G401 (cell line): ENCODE measurements at places on chromosomes 5 and 9. TPM values are rescaled to one million over a fixed set of nuclear protein-coding genes. Genes with fewer than 3 reads are reported as not detected.
A peak's percentile ranks its signal among the peaks of the same experiment; 100 is the strongest.

DNA sequence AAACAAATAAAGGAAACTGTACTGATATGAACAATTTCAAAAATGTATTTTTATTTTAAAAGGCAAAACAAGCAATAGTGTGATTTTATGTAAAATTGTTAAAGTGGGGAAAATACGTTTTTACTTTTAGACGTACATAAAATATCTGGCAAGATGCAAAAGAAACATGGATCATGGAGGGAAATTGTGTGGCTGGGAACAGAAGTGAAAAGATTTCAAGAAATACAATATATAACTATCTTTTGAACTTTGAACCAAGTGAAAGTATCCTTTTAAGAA lies 1.5 kb upstream of the ZNF367 start:
- no peak for DNase-seq

DNA sequence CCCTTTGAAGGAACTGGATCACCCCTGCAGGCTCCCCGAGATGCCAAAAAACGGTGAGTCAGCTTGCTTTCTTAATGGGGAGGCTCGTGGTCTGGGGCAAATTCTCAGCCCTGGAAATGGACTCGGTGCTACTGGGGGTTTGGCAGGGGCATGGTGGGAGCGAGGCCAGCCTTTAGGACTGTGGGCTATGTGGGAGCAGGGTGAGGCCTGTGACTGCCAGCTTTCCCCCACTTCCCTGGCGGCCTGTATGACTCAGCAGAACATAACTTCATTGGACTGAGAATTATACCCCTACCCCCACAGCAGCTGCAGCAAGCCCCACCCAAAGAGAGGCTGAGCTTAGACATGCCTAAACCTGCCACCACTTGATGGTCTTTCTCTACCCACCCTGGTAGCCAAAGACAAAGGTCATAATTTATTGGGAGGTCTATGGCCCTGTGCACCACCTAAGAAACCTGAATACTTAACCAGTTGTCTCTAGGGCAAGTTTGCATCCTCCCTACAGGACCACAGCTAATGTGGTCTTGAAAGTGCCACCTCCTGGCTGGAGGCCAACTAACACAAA lies 325.3 kb downstream of the TLE1 start:
- DNase-seq: no peak

DNA sequence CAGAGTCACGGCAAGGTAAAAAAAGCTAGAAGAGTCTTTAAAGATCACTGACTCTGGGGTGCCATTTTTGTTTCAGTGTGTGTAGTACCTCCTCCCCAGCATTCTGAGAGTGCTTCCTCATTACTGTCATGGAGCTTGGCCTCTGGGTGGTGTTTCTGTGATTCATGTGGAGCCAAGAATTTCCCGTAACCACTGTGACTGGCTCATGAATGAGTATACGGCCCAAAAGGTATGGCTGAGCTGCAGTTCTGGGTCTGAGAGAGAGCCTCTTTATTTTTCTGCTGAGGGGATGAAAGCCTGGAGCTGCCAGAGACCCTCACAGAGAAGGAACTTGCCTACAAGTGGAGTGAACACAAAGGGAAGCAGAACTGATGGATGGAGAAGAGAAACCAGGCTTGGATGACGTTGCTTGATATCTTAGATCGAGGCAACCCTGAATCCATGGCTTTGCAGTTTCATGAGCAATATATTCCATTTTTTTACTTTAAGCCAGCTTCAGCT lies 85.6 kb downstream of the PTTG1 start:
- no peak for DNase-seq

DNA sequence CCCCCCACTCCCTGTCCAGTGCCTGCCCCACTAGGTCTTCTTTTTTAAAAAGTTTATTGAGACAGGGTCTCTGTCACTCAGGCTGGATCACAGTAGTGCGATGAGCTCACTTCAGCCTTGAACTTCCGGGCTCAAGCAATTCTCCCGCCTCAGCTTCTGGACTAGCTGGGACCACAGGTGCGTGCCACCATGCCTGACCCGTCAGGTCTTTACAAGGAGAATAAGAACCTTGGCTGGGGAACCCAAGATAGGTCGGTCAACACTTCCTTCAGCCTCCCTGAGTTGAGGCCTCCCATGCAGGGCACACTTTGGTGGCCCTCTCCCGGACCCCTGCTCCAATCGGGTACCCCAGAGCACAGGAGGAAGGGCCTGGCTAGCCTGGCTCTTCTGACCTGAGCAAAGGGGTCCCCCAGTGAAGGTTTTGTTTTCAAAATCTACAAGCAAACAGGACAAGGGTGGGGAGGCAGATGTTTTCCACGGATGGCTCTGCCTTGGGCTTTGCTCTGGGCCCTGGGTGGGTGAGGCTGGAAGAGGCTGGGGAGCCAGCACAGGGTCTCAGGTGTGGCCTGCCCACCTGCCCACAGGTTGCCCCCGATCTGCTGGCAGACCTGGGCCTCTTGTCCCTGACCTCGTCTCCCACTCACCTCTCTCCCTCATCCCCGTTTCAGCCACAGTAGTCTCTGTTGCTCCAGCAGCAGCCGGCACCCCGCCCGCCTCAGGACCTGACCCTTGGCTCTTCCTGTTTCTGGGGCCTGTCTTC lies 108.7 kb upstream of the PHYKPL start:
- no peak for DNase-seq

- peak; percentile 45 for DNase-seq
These were observed 4.1 kb downstream of the RPL7A start for GRCh38 chr9:133351908-133352634.

- peak; percentile 87 for DNase-seq
These were observed 2.0 kb downstream of the CD74 start for GRCh38 chr5:150410524-150411244.

DNA sequence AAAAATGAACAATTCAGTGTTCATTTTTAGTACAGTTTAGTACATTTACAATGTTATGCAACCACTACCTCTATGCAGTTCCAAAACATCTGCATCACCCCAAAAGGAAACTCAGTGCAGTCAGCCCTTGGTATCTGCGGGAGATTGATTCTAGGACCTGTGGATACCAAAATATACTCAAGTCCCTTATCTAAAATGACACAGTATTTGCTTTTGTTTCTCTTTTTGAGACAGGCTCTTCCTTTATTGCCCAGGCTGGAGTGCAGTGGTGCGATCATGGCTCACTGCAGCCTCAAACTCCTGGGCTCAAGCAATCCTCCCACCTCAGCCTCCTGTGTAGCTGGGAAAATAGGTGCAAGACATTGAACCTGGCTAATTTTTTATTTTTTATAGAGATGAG lies 114.0 kb downstream of the PIP5K1B start:
- no peak for DNase-seq

DNA sequence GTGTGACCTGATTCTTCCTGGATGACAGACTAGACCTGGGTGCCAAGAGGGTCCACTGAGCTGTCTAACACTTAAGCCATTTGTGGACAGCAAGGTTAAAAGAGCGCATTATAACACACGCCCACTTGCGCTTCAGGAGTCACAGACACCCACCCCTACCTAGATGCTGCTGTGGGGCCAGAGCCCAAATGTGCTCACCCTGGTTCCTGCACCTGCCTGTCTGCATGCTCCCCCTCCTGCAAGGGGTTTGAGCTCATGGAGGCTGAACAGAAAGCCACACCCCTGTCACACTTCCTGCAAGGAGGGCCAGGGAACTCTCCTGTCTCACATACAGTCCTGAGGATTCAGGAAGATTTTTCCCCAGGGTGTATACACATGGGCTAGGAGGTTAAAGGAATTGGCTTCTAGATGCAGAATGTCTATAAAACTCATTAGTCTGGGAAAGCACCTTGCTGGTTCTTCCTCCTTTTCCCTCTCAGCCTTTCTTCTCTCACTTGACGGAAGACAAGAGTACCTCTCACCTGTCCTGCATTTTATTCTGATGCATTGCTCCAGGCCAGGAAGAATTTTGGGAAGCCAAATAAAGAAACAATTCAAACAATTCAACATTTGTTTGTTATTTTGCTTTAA lies 87.4 kb upstream of the LHFPL2 start:
- DNase-seq: no peak

- DNase-seq: no peak
These were observed 61.1 kb upstream of the ZNF462 start for GRCh38 chr9:106801816-106802215.

DNA sequence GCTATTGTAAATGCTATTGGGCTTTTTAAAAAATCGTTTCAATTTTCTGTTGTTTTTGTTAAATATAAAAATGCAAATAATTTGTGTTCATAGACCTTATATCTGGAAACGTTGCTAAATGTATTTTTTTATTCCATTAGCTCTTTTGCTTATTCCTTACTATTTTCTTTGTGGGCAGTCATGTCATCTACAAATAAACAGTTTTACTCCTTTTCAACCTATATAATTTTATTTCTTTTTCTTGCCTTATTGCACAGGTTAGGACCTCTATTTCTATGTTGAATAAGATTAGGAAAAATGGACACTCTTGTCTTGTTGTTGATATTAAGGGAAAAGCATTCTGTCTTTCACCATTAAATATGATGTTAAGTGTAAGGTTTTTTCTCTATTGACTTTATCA lies 348.8 kb downstream of the CWC27 start:
- DNase-seq: no peak

DNA sequence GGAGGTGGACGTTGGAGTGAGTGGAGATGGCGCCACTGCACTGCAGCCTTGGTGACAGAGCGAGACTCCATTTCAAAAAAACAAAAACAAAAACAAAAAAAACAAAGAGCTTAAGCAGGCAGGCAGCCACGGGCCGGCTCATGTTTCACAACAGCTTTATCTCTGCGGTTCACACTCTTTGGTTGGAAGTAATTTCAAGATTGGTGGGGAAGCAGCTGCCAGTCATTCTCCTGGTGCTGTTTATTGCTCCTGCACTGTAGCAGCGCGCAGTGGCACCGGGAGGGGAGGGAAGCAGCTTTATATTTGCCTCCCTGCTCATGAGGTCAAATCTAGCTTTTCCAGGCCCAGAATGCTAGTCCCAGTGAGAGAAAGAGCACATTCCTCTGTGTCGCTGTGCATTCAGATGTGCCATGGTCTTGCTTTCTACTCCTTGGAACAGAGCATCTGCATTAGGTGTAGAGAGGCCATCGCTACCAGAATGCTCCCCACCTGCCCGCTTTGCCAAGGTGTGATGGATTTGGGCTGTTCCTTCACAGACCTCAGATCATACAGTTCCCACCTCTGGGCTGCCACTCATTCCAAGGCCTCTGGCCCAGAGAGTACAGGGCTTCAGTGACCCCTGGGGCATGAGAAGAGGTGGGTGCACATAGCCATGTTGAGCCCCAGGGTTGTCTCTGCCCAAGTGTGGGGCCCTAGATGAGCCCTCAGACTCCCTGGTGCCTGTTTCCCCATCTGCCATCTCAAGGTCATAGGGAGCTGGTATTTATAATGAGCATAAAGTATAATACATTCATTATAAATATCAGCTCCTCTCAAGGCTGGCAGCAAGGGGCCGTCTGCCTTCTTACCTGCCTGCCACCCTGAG lies 270.4 kb downstream of the MED10 start:
- DNase-seq: no peak

DNA sequence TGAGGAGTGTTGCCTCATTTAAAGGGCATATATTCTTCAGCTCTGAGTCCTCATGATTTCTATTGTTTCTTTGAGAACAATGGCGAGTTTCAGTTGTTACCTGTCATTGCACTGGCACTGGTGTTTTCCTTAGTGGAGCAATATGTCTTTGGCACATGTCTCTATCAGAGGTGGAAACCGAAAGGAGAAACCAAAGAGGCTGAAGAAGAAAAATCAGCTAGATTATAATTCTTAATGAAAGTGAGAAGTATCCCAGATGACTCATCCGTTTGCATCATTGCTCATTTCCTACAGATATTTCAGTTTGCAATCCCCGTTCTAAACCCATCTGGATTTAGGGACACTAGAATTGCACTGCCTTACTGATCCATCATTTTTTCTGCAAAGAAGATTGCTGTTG lies 324.6 kb downstream of the TMEM232 start:
- DNase-seq: no peak

DNA sequence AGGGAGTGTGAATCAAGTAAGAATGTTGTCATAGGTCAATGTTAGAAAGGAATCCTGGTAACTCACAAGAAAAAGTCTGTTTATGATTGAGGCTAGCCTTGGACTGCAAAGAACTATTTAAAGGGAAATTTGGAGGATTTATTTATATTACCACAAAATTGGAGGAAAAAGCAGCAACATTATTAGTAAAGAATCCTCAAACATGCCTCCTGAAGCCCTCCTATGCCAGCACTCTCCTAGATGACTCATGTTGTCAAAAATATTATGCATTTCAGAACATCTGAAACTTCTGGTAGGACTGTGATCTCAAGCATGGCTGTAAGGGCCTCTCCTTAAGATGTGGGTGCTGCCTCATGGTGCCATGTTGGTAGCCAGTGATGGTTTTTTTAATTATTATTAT lies 628.5 kb downstream of the CHSY3 start:
- DNase-seq: no peak

GRCh38 chr9:86764671-86765343 lies 182.5 kb downstream of the GAS1 start:
- DNase-seq: no peak

DNA sequence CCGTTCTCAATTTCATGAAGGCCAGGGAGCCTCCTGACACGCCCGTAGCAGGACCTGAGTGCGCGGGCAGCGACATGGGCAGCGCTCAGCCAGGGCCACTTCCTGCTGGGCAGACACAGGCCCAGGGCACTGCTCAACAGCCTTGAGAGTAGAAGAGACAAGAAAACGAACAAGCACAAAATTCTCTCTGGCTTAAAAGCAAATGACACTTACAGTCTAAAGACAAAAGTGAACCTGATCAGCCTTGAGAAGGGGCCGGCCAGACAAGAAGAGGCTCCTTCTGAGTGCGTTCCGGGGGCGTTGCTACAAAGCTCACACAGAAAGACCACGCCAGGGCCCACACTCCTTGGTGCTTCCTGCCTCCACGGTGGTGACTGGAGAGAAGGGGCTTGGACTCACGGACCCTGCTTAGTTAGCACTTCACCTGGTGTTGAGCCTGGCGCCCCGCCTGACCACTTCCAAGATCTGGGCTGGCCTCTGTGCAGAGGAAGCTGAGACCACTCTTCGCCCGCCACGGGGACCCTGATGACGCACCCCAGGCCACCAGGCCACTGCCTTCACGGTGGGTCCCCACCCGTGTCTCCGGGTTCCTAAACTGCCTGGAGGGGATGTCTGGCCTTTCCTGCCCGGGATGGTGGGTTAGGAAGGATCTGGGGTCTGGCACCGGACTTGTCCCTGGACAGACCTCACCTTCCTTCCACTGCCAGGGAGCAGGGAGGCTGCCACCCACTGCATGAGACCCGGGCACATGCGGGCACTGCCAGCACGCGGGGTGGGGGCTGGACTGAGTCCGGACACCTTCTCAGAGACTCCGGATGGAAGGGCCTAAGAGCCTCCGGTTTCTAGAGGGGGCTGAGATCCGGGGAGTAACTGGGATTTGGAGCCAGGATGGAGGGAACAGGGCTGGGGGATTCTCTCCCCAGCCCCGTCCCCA lies 1.3 kb downstream of the SLC12A7 start:
- DNase-seq: no peak

- DNase-seq: no peak
These were observed 119.6 kb downstream of the DROSHA start for GRCh38 chr5:31412324-31412723.

Gene ANKRD18A
- 1.5 and 1.6 TPM in 2 replicates for total RNA-seq

Gene NR5A1
- 0.54 and 0.55 TPM in 2 replicates for total RNA-seq

Gene DPP7
- 1.2 and 3.0 TPM in 2 replicates for total RNA-seq

Gene PELO
- total RNA-seq: 17.1 and 17.4 TPM in 2 replicates

Gene SLC27A6
- total RNA-seq: not detected in 2 replicates

Gene SLC25A2
- not detected in 2 replicates for total RNA-seq

Gene RASGEF1C
- 0.18 TPM in 1 of 2 replicates, not detected in the other for total RNA-seq

Gene DOCK8
- not detected in 2 replicates for total RNA-seq

Gene PFN3
- total RNA-seq: not detected in 2 replicates

Gene TSLP
- not detected in 2 replicates for total RNA-seq

Gene CDH18
- not detected in 2 replicates for total RNA-seq

Gene PCDHGA1
- not detected in 2 replicates for total RNA-seq

Gene CDHR2
- not detected in 2 replicates for total RNA-seq
